Lung (tissue), 17 donors: ENCODE measurements at places on chromosomes 4 and X. TPM values are rescaled to one million over a fixed set of nuclear protein-coding genes. Genes with fewer than 3 reads are reported as not detected.

DNA sequence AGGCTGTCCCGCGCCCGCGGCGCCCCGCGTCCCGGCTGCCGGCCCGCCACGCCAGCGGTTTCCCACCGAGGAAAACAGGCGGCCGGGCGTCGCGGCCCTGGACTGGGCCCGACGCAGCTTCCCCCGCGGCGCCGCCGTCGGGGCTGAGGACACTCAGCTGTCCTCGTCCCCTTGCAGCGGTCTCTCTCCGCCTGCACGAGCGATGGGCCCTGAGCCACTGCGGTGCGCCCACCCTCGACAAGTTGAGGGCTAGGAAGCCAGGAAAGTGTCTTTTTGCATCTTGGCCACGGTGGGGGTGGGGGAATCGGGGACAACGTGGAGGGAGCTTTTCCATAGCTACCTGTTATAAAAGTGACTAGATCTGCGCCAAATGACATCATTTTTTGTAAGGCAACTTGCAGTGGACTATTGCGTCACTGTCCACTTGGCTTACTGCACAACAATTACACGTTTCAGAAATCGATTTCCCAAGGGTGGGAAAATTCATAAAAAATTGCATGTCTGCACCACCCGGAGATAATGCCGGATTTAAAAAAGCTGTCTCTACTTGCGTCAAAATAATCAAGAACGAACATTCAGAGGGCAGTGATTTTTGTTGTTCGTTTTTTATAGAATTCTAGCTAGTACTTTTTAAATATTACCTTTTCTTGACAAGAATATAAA lies 1.1 kb downstream of the KLHL15 start:
- peak overlapping the region; percentile 55 for H3K4me3 ChIP-seq
- H3K27me3 ChIP-seq, result peaks cover 25% of the 10 kb centered on the region
- H3K27ac ChIP-seq, result peak overlapping the region; percentile 99

DNA sequence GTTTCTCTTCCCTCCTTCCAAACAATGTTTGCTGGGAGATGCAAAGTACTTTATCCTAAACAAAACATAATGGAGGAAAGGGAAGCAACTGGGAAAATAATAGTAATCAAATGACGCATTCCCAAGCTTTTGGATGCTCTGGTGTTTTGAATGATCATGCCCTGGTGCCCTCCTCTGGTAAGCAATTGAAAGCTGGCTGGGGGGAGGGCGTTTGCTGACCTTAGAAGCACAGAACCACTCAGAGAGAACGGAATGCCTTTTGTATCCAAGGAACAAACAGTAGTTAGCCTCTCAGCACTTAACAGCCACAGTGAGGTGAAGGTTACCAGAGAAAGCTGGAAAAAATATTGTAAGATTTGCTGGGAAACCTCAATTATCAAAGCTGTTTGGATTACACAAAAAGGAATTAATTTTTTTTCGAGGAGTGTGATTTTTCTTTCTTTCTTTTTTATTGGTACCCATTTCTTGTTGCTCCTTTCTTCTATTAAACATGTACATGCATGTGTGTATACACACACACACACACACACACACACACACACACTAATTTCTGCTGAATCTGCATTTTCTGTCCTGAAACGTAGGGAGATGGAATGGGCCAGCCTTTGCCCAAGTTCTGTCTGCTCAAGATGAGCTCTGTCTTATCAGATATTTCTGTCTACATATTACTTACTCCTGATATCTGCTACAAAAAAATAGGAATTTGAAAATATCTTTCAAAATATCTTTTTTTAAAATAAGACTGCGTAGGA lies 155.8 kb upstream of the IGFBP7 start:
- DNase-seq, result peak; percentile 56
- H3K4me1 ChIP-seq, result peaks cover 13% of the 10 kb centered on the region
- no peaks in the 10 kb centered on the region for H3K27me3 ChIP-seq
- H3K27ac ChIP-seq, result no peak overlapping the region

GRCh38 chrX:123962006-123962467 lies 531 bp downstream of the STAG2 start:
- no peak for DNase-seq
- H3K27me3 ChIP-seq, result no peaks in the 10 kb centered on the region
- peaks cover 5% of the 10 kb centered on the region for H3K4me1 ChIP-seq
- H3K36me3 ChIP-seq, result no peaks in the 10 kb centered on the region
- peak overlapping the region; percentile 49 for H3K4me3 ChIP-seq
- peak overlapping the region; percentile 87 for H3K27ac ChIP-seq

GRCh38 chr4:73661646-73662119 lies 41.4 kb upstream of the RASSF6 start:
- H3K27me3 ChIP-seq, result no peaks in the 10 kb centered on the region
- no peak overlapping the region for H3K27ac ChIP-seq
- DNase-seq, result no peak
- H3K4me1 ChIP-seq, result no peaks in the 10 kb centered on the region

GRCh38 chr4:149202117-149202516 lies 613.5 kb downstream of the IQCM start:
- H3K27me3 ChIP-seq, result no peaks in the 10 kb centered on the region
- no peaks in the 10 kb centered on the region for H3K36me3 ChIP-seq
- H3K27ac ChIP-seq, result no peak overlapping the region
- H3K4me1 ChIP-seq, result peaks cover 1% of the 10 kb centered on the region
- no peak overlapping the region for H3K4me3 ChIP-seq

GRCh38 chrX:1196436-1196835 lies 16.0 kb downstream of the CRLF2 start:
- no peaks in the 10 kb centered on the region for H3K4me1 ChIP-seq
- no peaks in the 10 kb centered on the region for H3K36me3 ChIP-seq
- H3K27me3 ChIP-seq, result no peaks in the 10 kb centered on the region
- no peak overlapping the region for H3K27ac ChIP-seq

DNA sequence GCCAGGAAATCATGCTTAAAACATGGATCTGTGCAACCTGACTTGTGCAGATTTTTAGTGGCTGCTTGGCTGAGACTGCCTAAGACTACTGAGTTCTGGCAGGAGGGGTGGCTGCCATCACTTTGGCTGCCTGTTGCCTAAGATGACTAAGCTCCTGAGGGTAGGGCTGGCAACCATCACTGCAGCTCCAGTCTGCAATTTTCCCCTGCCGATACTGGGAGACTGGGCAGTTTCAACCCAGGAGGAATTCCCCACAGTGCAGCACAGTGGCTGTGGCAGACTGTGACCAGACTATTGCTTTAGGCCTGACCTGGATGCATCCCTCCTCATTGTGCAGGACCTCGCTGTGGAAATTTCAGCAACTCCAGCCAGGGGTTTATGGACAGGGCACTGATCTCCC lies 544.9 kb downstream of the ANKRD50 start:
- H3K27ac ChIP-seq, result no peak overlapping the region
- no peaks in the 10 kb centered on the region for H3K4me1 ChIP-seq
- no peaks in the 10 kb centered on the region for H3K36me3 ChIP-seq
- H3K27me3 ChIP-seq, result no peaks in the 10 kb centered on the region

- no peak overlapping the region for H3K4me3 ChIP-seq
- DNase-seq, result no peak
- no peak overlapping the region for H3K27ac ChIP-seq
Measured at GRCh38 chr4:149706942-149707341, 108.7 kb downstream of the IQCM start.

NEUROG2 gene
- not detected for total RNA-seq

KLB gene
- total RNA-seq, result 0.51 TPM

XAGE1A gene
- total RNA-seq, result not detected

AFM gene
- total RNA-seq, result 0.09 TPM

COL25A1 gene
- total RNA-seq, result 3.5 TPM
